SJSA1 (cell line): ENCODE measurements at places on chromosomes 5 and 9. TPM values are rescaled to one million over a fixed set of nuclear protein-coding genes. Genes with fewer than 3 reads are reported as not detected.
A peak's percentile ranks its signal among the peaks of the same experiment; 100 is the strongest.

GRCh38 chr5:148913985-148914431, 87.6 kb downstream of the ADRB2 start:
- no peaks in the 10 kb centered on the region for H3K27me3 ChIP-seq
- peak overlapping the region; percentile 99 for H3K27ac ChIP-seq
- no peak overlapping the region for H3K4me3 ChIP-seq
- H3K4me1 ChIP-seq, result peaks cover 69% of the 10 kb centered on the region

DNA sequence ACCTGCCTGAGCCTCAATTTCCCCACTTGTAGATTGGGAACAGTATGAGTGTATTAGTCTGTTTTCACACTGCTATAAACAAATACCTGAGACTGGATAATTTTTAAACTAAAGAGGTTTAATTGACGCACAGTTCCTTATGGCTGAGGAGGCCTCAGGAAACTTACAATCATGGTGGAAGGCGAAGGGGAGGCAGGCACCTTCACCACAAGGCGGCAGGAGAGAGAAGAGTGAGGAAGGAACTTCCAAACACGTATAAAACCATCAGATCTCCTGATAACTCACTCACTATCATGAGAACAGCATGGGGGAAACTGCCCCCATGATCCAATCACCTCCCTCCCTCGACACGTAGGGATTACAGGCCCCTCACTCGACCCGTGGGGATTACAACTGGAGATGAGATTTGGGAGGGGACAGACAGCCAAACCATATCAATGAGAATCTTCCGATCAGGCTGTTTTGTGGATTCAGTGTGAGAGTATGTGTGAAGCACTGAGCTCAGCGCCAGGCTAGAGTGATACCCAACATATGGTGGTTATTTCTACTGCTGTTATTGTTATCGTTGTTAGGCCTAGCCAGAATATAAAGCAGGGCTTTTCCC, 14.6 kb upstream of the LMX1B start:
- peaks cover 2% of the 10 kb centered on the region; the same call in 1 of the 2 replicates for H3K27me3 ChIP-seq
- no peak overlapping the region for H3K27ac ChIP-seq
- no peaks in the 10 kb centered on the region for H3K4me1 ChIP-seq
- H3K36me3 ChIP-seq, result no peaks in the 10 kb centered on the region
- no peak overlapping the region for H3K4me3 ChIP-seq
- no peak for DNase-seq

DNA sequence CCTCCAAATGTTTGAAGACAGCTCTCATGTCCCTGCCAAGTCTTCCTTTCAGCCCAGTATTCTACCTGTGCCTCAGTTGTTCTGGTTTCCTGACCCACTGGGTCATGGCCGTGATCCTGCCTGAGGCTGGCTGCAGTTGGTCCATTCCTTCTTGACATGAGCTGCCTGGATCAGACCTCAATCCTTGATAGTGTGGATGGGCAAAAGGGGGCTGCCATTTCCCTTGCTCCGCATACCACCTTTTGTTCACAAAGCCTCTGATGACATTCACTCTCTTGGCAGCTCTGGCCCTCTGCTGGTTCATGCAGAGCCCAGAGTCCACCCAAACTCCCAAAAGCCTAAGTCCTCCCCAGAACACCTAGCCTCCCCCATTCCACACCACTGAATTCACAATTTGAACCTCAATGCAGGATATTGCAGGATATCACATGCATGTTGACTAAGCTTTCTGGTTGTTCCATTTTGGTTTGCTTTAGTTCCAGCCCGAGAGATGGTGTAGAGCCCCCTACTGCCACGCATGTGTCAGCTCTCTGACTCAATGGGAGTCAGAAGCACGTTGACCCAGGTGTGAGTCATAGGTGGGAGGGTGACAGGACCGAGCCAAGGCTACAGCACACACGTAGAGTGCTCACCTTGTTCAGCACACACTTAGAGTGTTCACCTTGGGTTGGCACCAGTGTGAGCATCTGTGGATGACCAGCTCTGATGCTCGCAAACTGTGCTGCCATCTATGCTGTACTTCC, 137.2 kb downstream of the MTX3 start:
- no peak overlapping the region for H3K4me3 ChIP-seq
- no peaks in the 10 kb centered on the region for H3K36me3 ChIP-seq
- no peak overlapping the region for H3K27ac ChIP-seq
- peak; percentile 39 for DNase-seq

DNA sequence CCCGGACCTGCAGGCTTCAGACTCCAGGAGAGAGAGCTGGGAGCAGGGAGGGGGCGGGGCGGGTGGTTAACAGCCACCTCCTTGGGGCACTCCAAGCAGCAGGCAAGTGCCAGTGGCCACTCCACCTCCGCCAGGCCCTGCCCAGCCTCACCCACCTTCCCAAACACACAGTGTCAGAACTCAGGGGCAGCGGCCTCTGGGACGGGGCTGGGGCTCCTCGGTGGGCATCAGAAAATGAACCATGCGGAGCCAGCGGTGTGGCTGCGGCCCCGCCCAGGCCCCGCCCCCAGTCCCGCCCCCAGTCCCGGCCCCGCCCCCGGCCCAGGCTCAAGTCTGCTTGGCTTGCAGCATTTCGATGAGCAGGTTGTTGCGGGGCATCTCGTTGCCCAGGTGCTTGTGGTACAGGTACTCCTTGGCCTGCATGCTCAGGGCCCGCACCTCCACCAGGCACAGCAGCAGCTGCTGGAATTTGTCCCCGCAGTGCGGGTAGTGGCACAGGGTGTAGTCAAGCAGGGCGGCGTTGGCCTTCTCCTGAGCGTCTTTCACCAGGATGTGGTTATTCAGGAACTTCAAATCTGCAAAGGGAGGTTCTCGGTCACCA, 24.7 kb downstream of the NR5A1 start:
- no peaks in the 10 kb centered on the region for H3K4me1 ChIP-seq
- H3K27ac ChIP-seq, result no peak overlapping the region
- peaks cover 23% of the 10 kb centered on the region for H3K27me3 ChIP-seq
- no peak for DNase-seq
- no peaks in the 10 kb centered on the region for H3K36me3 ChIP-seq

DNA sequence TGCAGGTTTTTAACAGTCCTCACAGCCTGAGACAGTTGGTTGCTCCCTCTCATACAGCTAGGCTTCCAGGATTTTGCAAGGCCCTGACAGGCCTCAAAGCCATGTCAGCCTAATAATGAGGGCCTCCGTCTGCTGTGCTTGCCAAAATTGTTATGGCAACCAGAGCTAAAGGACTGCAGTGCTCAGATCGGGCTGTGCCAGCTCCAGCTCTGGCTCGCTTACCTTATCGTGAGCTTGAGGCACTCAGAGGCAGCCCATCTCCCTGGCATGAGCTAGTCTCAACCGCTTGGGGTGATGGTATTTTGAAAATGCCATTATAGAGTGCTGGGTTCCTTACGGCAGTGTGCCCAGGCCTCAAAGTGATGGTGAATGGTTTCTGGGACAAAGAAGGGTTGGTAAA, 8.4 kb downstream of the MTAP start:
- peaks cover 17% of the 10 kb centered on the region for H3K4me1 ChIP-seq
- peaks cover 8% of the 10 kb centered on the region; the same call in 1 of the 2 replicates for H3K36me3 ChIP-seq
- H3K27me3 ChIP-seq, result no peaks in the 10 kb centered on the region
- no peak overlapping the region for H3K4me3 ChIP-seq

DNA sequence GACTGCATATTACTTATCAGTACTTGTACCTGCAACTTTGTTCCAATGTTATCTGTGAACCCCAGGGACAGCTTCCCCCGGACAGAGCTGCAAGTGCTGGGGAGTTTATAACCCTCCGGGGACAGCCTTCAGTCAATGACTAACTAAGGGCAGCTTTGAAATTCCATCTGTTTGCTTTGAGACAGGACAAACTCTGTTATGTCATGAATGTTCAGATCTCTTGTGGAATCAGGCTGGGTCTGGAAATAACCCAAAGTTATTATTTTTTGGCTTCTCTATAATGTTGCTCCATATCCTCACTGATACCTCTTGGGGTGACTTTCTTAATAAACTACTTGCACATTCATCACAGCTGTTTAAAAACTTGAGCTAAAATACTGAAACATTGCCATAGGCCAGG, 617.5 kb upstream of the TLE4 start:
- H3K27me3 ChIP-seq, result no peaks in the 10 kb centered on the region
- no peak overlapping the region for H3K27ac ChIP-seq
- no peak overlapping the region for H3K4me3 ChIP-seq
- no peaks in the 10 kb centered on the region for H3K4me1 ChIP-seq

- peak overlapping the region; percentile 37 for H3K27ac ChIP-seq
- H3K27me3 ChIP-seq, result no peaks in the 10 kb centered on the region
- peaks cover 52% of the 10 kb centered on the region for H3K4me1 ChIP-seq
- H3K36me3 ChIP-seq, result no peaks in the 10 kb centered on the region
Measured at GRCh38 chr5:157607371-157608161, 32.0 kb upstream of the ADAM19 start.

SPINK13 gene
- not detected in 2 replicates for total RNA-seq

ACTBL2 gene
- total RNA-seq, result not detected in 2 replicates
